ENCODE measurements at places on chromosomes 7 and 10. TPM values are rescaled to one million over a fixed set of nuclear protein-coding genes. Genes with fewer than 3 reads are reported as not detected.

- no peaks in the 10 kb centered on the region for H3K4me1 ChIP-seq
- H3K4me3 ChIP-seq, result no peak overlapping the region
- no peaks in the 10 kb centered on the region for H3K27me3 ChIP-seq
- H3K27ac ChIP-seq, result no peak overlapping the region
Observed at GRCh38 chr7:112182749-112183148, 23.4 kb downstream of the DOCK4 start.

NXPH1 gene
- total RNA-seq, result not detected

GRCh38 chr7:151115836-151116418, 29.7 kb downstream of the AGAP3 start:
- H3K4me3 ChIP-seq, result no peak overlapping the region
- H3K4me1 ChIP-seq, result no peaks in the 10 kb centered on the region
- no peak overlapping the region for H3K27ac ChIP-seq
- H3K36me3 ChIP-seq, result no peaks in the 10 kb centered on the region
- H3K27me3 ChIP-seq, result no peaks in the 10 kb centered on the region

DNA sequence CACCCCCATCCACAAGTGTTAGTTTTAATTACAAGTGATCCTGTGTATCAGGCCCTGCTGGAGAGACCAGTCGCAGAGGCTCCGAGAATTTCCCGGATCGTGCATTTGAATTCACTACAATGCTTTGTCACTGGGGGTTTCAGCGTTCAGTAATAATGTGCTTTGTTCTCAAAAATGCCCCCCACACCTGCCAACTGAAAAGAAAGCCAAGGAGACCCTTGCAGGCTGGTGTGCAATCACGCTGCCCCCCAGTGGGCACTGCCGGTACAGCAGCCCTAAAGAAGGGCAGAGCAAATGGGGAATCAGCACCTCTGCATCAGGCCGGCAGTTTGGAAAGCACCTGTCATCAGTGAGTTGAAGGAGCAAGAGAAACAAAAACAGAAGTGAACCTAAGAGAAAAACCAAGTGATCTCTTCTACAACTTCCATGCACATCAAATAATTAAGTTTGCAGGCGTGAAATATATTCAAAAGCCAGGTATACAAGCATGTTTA, 177.6 kb downstream of the PARD3 start:
- H3K27me3 ChIP-seq, result no peaks in the 10 kb centered on the region
- DNase-seq, result peak; percentile 68

LRRC18 gene
- not detected for total RNA-seq
